Activated naive CD8-positive, alpha-beta T cell treated with anti-CD3 and anti-CD28 coated beads, Interleukin-2, amount 10 ng/mL, durations not matched to agents 7 days and 5 days (primary cell): ENCODE measurements at places on chromosomes 1 and 21.

DNA sequence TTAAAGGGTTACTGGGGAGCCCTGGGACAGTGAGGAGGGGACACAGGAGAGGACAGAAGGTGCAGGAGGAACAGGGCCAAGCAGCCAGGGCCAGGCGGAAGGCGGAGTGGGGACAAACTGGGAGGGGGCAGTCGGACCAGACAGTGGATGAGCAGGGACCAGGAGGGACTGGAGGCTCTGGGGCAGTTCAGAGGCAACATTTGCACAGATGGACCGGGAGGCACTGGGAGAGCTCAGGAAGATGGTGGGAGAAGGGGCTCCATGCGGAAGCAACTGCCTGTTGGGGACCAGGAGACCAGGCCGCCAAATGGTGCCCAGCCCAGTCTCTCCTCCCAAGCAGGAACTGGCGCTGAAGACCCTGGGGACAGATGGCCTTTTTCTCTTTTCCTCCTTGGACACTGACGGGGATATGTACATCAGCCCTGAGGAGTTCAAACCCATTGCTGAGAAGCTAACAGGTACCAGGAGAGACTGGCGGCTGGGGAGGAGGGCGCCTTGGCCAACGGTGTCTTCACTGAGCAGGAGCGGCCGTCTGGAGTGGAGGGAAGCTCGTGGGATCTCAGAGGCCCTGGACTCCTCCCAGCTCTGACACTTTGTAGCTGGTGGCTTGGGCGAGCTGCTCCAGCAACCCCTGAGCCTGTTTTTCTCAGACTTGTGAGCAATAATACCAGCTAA lies 847 bp downstream of the SELENON start:
- peak overlapping the region; percentile 43 for H3K27ac ChIP-seq
- no peaks in the 10 kb centered on the region for H3K27me3 ChIP-seq
- no peak for DNase-seq
- H3K36me3 ChIP-seq: no peaks in the 10 kb centered on the region
- peaks cover 32% of the 10 kb centered on the region for H3K4me1 ChIP-seq

DNA sequence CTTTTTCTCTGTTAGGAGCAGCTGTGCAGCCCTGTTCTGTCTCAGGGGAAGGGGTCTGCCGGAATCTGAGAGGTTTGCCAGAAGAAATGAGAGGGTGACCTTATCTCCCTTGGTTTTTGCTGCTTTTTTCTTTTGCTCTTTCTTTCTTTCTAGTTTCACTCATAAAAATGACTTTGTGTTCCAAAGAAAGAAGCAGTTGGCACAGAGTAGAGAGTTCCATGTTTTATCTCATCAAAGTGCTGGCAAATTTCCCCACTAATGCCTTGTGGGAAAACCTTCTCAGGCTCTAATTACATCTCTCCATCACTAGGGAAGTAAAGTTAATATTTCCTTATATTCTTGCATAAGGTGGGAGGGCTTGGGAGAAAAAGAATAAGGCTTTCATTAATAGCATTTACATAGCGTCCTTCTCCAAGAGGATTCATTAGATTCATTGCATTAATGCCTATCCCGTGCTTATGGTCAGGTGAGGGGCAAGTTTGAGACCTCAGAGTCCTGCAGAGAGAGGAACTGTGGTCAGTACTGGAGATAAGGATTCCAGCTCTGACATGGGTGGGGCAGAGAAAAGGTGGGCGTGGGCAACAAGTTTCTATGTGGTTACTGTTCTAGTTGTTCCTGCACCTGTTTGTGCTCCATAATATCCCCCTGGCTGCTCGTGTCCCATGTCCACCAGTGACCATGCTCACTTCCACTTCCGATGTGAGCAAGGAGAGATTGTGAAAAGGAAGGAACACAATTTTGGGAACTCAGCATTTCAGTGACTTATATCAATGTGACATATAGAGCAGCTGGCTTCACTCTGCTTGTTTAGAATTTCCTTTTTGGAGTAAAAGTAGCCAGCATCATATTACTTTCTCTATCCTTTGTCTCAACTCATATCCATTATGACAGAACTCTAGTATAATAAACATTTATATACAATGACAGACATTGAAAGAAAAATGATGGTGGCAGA lies 79.5 kb downstream of the DISC1 start:
- H3K4me1 ChIP-seq: no peaks in the 10 kb centered on the region
- H3K27me3 ChIP-seq: no peaks in the 10 kb centered on the region
- H3K4me3 ChIP-seq: no peak overlapping the region
- H3K27ac ChIP-seq: no peak overlapping the region
- DNase-seq: no peak
- H3K36me3 ChIP-seq: peaks cover 19% of the 10 kb centered on the region

- DNase-seq: no peak
- H3K4me3 ChIP-seq: no peak overlapping the region
- H3K27ac ChIP-seq: no peak overlapping the region
These were observed 104.8 kb downstream of the SLC45A1 start for GRCh38 chr1:8422510-8423268.

GRCh38 chr21:29174607-29175013 lies 44.2 kb downstream of the MAP3K7CL start:
- no peaks in the 10 kb centered on the region for H3K27me3 ChIP-seq
- no peak overlapping the region for H3K27ac ChIP-seq
- peaks cover 27% of the 10 kb centered on the region for H3K36me3 ChIP-seq

DNA sequence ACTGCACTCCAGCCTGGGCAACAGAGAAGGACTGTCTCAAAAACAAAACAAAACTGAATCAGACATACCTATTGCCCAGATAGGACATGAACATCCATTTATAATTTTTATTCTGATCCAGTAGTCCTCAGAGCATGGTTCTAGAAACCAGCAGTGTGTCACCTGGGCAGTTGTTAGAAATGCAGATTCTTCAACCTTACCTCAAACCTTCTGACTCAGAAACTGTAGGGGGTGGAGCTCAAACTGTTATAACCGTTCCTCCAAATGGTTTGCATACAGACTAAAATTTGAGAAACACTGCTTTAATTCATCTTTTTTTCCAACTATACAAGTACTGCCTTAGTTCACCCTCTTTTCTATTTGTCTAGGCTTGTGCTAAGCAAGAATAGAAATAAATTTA lies 6.0 kb downstream of the NASP start:
- peaks cover 17% of the 10 kb centered on the region for H3K36me3 ChIP-seq
- H3K27ac ChIP-seq: no peak overlapping the region
- no peaks in the 10 kb centered on the region for H3K27me3 ChIP-seq
- H3K4me1 ChIP-seq: peaks cover 27% of the 10 kb centered on the region
- H3K4me3 ChIP-seq: no peak overlapping the region
- DNase-seq: no peak

DNA sequence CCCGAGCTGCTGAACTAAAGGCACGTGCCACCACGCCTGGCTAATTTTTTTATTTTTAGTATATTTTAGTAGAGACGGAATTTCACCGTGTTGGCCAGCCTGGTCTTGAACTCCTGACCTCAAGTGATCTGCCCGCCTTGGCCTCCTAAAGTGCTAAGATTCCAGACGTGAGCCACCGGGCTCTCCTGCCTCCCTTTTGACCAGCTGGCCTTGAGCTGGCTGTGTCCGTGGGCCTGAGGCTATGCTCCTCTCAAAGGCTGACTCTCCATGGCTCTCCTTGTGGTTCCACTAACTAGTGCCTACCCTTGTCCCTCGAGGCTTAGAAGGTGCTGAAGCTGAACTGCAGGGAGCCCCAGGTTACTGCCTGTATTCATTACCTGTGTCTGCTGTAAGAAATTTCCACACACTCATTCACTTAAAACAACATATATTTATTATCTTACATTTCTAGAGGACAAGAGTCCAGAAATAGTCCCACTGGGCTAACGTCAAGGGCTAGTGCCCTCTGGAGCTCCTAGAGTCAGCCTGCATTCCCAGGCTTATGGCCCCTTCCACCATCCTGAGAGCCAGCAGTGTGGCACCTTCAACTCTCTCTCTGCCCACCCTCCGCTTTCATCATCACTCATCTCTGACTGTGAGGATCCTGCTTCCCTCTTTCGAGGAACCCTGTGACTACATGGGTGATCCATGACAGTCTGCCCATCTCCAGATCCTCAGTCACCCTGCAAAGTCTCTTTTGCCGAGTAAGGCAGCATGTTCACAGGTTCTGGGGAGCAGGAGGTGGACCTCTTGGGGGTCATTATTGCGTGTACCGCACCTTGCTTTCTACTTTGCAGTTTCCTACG lies 34.9 kb downstream of the ETS2 start:
- peaks cover 5% of the 10 kb centered on the region for H3K27me3 ChIP-seq
- no peak overlapping the region for H3K27ac ChIP-seq
- H3K4me3 ChIP-seq: no peak overlapping the region
- H3K4me1 ChIP-seq: no peaks in the 10 kb centered on the region
- no peak for DNase-seq

DNA sequence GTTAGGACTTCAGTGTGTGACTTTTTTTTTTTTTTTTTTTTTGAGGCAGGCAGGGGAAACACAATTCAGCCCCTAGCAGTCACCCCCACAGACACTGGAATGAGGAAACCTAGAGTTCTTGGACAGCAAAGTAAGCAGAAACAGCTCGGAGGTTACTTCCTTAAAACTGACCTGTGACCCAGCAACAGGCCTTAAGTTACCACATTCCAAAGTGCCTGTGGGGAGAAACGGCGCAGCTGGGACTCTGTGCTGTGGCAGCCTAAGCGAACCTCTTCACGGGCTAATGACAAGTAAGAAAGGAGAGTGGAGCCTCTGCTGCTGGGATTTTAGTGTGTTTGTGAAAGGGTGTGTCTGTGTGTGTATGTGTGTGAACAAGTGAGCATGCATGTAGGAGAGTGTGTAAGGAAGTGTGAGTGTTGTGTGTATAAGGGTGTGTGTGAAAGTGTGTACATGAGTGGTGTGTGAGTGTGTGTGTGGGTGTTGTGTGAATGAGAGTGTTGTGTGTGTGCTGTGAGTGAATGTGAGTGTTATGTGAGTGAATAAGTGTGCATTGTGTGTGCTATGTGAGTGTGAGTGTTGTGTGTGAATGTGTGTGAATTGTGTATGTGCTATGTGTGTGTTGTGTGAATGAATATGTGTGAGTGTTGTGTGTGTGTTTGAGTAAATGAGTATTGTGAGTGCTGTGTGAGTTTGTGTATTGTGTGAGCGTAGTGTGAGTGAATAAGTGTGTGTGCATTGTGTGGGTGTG lies 180.8 kb downstream of the BRINP2 start:
- H3K27ac ChIP-seq: no peak overlapping the region
- H3K4me3 ChIP-seq: no peak overlapping the region
- H3K27me3 ChIP-seq: no peaks in the 10 kb centered on the region
- no peaks in the 10 kb centered on the region for H3K36me3 ChIP-seq

DNA sequence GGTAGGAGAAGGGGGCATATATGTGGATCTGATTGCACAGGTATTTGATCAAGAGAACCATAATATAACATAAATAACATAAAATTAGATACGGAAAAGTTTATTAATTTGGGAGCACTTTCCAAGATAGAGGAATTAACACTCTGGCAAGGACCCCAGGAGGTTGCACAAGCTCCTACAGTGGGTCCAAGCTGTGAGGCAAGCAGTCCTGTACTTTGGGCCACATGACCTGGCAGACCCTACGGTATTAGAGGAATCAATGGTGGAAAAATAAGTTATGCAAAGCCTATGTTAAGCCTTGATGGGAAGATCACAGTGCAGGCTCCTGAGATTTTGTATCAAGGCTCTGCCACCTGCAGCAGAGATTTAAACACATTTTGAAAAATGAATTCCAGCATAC lies 220.1 kb downstream of the COL24A1 start:
- no peak overlapping the region for H3K4me3 ChIP-seq
- H3K4me1 ChIP-seq: no peaks in the 10 kb centered on the region
- DNase-seq: no peak
- no peaks in the 10 kb centered on the region for H3K36me3 ChIP-seq
- no peak overlapping the region for H3K27ac ChIP-seq

DNA sequence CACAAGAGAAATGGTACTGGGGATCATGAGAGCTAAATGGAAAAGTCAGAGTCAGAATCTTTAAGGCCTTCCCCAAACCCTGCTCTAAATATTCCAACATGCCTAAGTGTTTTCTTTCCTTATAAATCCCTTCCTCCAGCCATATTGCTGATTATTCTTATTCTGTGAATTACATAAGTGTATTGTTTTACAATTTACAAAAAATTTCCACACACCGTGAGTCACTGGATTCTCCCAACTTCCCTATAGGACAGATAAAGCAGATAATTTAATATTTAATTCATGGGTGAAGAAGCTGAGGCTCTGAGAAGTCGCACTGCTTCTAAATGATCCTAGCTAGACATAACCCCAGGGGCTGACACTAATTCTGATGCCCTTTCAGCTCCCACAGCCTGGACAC lies 243.3 kb upstream of the JUN start:
- H3K4me3 ChIP-seq: no peak overlapping the region
- H3K27me3 ChIP-seq: no peaks in the 10 kb centered on the region
- H3K27ac ChIP-seq: no peak overlapping the region

- H3K4me3 ChIP-seq: no peak overlapping the region
- peaks cover 9% of the 10 kb centered on the region for H3K4me1 ChIP-seq
- H3K27ac ChIP-seq: no peak overlapping the region
- no peak for DNase-seq
- H3K27me3 ChIP-seq: peaks cover 62% of the 10 kb centered on the region
- no peaks in the 10 kb centered on the region for H3K36me3 ChIP-seq
These were observed 6.0 kb downstream of the HLX start for GRCh38 chr1:220884981-220885918.

GRCh38 chr1:21911205-21912001 lies 25.7 kb downstream of the HSPG2 start:
- H3K4me3 ChIP-seq: no peak overlapping the region
- no peak overlapping the region for H3K27ac ChIP-seq
- no peak for DNase-seq
- H3K36me3 ChIP-seq: no peaks in the 10 kb centered on the region
- peaks cover 15% of the 10 kb centered on the region for H3K4me1 ChIP-seq

- no peak overlapping the region for H3K4me3 ChIP-seq
- no peak for DNase-seq
- peaks cover 2% of the 10 kb centered on the region for H3K27me3 ChIP-seq
- no peak overlapping the region for H3K27ac ChIP-seq
- H3K36me3 ChIP-seq: no peaks in the 10 kb centered on the region
These were observed 229.4 kb downstream of the CACNA1E start for GRCh38 chr1:181712711-181713110.

- peaks cover 1% of the 10 kb centered on the region for H3K36me3 ChIP-seq
- no peak for DNase-seq
- peaks cover 3% of the 10 kb centered on the region for H3K27me3 ChIP-seq
- no peak overlapping the region for H3K27ac ChIP-seq
These were observed 2.0 kb downstream of the SCMH1 start for GRCh38 chr1:41239988-41240610.

GRCh38 chr1:229410370-229410691 lies 23.6 kb downstream of the ACTA1 start:
- peak overlapping the region; percentile 75 for H3K4me3 ChIP-seq
- peaks cover 38% of the 10 kb centered on the region for H3K27me3 ChIP-seq
- H3K36me3 ChIP-seq: no peaks in the 10 kb centered on the region
- H3K27ac ChIP-seq: peak overlapping the region; percentile 71

GRCh38 chr1:31801458-31801857 lies 14.4 kb downstream of the SPOCD1 start:
- no peak for DNase-seq
- no peaks in the 10 kb centered on the region for H3K36me3 ChIP-seq
- peaks cover 2% of the 10 kb centered on the region for H3K4me1 ChIP-seq
- H3K27ac ChIP-seq: no peak overlapping the region

DNA sequence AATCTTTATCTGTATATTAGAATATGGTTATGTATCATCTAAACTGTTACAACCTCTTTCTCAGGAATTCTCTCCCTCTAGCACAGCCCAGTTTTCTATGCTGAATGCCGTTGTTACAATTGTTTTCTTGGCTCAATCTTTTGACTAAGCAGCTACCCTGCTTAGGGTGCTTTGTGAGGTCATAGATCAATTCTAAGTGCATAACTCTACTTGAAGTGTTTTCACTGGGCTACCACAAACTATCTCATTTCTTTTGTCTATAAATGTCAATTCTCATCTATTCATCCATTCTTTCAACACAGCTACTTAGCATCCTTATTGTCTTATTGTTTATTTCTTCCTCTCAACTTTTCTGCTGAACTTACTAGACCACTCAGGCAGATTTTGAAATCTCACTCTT lies 77.1 kb downstream of the CEP350 start:
- no peak for DNase-seq
- H3K27ac ChIP-seq: no peak overlapping the region
